ENCODE measurements at places on chromosomes 5 and 9.
A peak's percentile ranks its signal among the peaks of the same experiment; 100 is the strongest.

- DNase-seq = no peak
These were observed 146.4 kb upstream of the SMIM23 start for GRCh38 chr5:171639205-171639621.

GRCh38 chr9:105299190-105299854, 54.9 kb downstream of the SLC44A1 start:
- no peak for DNase-seq

DNA sequence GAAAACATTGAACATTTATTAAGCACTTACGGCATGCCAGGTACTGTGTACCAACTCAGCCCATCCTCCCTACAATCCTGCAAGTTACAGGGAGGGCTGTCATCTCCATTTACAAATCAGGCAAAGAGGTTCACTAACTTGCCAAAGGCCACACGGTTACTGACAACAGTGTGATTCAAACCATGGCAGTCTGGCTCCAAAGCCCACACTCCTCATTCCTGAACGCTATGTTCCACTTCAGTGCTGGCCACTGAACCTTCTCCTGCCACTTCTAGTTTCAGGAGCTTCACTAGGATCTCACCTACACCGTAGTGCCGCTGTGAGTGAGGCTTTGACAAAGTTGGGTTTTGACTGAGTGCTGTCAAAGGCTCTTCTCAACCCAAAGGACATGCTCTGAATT, 7.2 kb upstream of the LIFR start:
- no peak for DNase-seq

- DNase-seq = no peak
These were observed 24.2 kb downstream of the PCDHGC5 start for GRCh38 chr5:141512911-141513626.

DNA sequence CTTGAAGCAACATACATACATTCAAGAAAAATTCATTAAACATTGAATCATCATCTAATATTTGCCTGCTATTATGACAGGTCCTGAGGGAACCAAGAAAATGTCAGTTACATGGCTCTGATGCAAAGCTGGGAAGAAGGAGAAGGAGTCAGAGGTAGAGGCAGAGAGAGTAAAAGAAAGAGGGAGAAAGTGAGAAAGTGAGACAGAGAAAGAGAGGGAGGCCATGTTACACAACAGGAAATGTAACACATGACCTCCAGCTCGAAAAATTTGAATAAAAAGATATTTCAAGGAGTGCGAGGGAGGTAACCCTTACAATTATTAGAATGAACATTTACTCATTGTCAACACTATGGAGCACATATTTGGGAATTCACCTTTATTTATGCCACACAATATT, 189.7 kb downstream of the PDE4D start:
- DNase-seq = no peak

GRCh38 chr5:151589878-151590570, 1.1 kb downstream of the FAT2 start:
- DNase-seq = no peak

DNA sequence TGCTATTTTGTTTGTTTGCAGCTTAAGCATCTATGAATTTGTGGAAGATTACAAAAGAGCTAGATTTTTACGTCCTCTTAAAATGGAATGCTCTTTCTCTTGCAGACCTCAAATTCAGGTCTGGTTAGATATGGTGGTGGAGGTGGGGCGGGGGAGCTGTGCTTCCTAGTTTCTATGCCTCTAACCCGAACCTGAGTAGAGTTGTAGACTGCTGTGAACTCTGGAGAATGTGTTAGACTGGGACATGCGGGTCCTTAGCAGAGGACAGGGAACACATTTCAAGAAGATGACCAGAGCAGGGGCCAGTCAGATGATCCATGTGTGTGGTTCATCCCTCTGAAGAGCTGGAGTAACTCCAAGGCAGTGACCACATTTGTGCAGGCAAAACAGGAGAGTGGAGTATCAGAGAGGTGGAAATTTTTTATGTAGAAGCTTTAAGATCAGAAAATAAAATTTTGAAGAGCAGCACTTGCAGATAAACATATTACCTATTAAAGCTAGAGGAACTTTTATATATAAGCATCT, 154.9 kb downstream of the FAM174A start:
- DNase-seq = no peak

DNA sequence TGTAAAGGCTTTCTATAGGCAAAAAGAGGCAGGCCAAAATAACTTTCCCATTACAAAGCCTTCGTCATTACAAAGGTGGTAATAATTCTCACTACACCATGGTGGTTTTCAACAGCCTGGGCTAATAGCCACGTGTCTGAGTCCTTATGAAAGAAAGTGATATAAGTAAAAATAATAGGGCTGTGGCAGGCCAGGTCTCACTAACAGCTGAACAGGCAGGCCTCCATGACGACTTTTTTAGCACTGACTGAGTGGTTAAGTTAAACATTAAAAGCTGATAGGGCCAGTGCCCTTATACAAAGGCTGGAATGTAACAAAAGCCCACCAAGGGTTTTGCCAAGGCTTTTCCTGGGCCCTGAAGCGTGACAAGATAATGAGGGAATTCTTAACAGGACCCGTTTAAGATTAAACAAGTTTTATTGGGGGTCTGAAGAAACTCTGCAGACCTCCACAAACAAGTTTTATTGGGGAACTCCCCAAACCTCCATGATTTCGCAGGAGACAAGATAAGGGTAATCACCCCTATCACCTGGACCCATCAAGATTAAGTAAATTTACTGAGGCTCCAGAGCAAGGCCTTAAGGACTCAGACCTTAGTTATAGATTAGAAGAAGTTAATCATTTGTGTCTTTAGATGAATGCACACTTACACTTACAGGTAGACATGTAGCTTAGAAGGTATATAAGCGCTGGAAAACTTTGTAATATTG, 412.9 kb downstream of the CHSY3 start:
- no peak for DNase-seq

- DNase-seq = no peak
These were observed 193.8 kb upstream of the ZNF618 start for GRCh38 chr9:113682297-113682771.

DNA sequence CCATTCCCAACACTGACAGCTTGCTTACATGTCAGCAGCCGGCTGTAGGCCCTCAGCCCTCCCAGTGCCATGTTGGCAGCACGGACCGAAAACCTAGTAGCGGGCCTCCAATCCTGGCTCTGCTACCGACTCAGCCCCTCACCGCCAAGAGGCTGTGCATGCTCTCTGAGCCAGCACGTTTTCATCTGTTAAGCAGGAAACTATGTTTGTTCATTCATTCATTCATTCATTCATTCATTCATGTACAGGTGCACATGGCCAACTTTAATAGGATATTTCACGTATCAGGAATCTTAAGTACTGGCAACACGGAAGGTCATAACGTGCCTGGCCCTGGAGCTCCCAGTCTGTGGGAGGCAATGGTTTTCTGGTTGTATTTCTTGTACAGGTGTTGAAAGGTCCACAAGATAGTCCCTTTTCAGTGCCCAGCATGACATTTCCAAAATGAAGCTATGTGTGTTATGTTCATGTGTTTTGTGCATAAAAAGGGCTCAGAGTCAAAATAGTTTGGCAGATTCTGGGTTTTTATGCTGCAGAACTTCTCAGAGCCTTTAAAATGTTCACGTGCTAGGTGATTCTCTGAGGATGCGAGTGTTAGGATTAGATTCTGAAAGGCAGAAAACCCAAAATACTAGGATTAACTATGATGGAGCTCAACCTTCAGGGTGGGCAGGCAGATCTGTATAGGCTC, 17.7 kb downstream of the SUSD3 start:
- no peak for DNase-seq

- DNase-seq = no peak
These were observed 82.8 kb downstream of the SLIT3 start for GRCh38 chr5:169218176-169218575.

GRCh38 chr5:126680191-126680817, 79.6 kb downstream of the PHAX start:
- no peak for DNase-seq

DNA sequence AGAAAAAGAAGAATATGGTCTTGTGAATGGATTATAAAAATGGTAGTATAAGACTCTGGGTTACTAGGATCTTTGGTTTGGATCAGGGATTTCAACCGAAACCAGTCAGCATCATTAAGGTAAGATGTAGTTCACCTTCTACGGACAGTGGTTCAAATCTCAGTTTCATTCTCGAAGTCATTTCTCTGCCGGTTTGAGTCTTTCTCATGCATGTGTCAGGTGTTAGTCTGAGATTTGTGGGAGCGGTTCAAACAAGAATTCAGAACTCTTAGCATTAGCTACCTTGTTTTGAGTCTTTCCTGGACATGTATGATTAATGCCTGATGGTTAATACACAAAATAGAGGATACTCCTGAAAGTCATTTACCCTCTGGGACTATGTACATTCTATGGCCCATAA, 735.9 kb upstream of the NUDT12 start:
- DNase-seq = no peak

DNA sequence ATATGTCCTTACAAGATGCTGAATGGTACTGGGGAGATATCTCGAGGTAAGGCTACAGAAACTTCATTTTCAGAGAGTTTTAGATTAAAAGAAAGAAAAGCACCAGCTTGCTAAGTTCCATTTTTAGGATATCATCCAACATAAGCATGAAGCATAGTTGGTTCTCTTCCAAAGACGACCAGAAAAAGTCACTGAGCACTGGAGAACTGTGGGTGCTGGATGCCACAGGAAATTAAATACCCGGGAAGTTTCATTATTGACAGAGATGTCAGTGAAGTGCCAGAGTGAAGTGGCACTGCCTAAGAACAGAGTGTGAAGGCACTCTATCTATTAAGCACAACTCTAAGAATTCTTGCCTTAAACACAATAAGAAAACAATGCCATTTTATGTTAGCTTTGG, 76.8 kb downstream of the PIK3R1 start:
- no peak for DNase-seq

GRCh38 chr9:35801328-35802128, 10.1 kb downstream of the NPR2 start:
- DNase-seq = no peak

DNA sequence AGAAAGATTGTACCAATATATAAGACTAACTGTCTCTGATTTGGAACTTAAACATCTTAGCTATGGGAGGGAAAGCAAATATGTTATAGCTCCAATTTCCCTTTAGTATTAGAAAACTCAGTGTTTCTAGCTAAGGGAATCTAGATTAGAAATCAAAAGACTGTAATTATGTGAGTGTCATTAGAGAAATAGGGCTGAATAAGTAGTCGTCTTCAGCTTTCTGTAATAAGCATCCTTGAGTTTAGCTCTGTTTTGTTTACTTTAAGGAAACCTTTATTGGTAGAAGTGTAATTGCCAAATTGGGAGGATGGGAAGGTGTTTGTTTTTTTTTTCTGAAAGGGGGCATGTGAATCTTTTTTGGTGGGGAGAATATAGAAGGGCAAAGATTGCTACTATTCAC, 5.2 kb downstream of the DMXL1 start:
- DNase-seq = no peak

- no peak for DNase-seq
These were observed 85.4 kb downstream of the TRIM36 start for GRCh38 chr5:115084246-115084793.

DNA sequence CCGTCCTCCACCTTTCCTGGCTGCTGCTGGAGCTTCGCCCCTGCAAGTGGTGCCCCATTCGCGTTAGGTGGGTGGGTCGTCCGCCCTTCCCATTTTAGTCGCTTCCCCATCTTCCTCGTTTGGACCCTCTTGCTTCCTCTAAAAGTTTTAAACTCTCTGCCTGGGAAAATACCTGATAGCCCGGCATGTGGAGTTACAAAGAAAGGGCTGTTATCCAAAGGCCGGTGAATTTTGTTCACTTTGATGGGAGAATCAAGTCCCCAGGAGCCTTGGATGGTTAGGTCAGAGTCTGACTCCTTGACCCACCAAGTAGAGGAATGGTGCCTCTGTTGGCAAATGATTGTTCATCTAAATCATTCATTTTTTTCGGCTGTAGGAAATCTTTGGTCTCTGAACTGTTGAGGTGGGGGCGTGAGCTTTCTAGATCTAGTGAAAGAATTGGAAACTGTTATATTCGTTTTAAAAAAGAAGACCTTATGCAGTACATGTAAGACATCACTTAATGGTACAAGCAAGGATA, 29.5 kb upstream of the APC start:
- DNase-seq = no peak

DNA sequence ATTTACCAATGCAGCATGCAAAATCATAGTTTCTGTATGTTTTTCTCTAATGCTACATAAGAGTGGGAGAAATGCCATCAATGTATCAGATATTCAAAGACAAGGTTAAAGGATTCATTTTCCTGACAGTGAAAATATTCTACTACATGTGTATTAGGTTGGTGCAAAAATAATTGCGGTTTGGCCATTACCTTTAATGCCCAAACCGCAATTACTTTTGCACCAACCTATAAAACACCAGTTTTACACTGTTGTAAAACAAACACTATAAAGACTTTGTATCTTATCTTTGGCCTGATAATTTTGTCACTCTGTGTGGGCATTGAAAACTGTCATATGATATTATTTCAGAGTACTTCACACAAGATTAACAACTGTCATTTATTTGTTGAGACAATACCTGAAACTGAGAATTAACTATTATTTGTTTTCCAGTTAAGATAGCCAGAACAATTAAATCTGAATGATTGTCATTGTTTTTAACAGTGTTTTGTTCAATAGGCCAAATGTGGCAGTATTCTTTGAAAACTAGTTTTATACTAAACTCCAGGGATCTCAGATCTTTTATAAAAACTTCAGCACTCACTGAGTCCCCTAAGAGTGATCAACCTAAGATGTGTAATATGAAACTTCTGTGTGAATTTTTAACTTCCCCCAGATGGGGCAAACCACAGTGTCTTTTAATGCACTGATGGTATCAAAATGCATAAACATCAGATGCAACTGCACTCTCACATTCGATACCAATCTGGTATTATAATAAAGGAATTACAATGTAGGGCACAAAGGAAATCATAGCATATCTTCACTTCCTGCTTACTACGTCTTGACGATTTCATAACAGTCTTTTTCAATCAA, 53.8 kb upstream of the FBN2 start:
- DNase-seq = no peak

GRCh38 chr5:180803181-180804128, 849 bp upstream of the MGAT1 start:
- DNase-seq = peak; percentile 51

GRCh38 chr5:86760661-86761060, 142.9 kb downstream of the COX7C start:
- DNase-seq = no peak

DNA sequence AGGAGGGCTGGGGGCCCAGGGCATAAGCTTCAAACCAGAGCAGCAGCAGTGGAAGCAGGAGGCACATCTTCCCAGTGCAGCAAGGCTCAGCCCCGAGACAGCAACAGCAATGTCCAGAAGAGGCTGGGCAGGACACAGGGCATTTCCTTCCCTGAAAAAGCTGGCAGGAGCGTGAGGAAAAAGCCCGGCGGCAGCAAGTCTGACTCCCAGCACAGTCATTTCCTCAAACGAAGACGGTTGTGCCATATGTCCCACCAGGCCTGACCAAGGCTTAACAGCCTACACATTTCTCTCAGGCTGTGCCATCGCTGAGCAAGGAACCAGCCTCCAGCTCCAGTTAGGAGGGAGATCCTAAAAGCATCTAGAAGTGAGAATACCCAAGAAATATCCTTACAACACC, 74.5 kb downstream of the APTX start:
- no peak for DNase-seq

All from stimulated activated CD8-positive, alpha-beta memory T cell treated with anti-CD3 and anti-CD28 coated beads, Interleukin-15, amount 100 ng/mL, for 24 hours (primary cell).